Activated CD4-positive, alpha-beta T cell treated with anti-CD3 and anti-CD28 coated beads for 48 hours (primary cell): ENCODE measurements at places on chromosomes 7 and 10.

DNA sequence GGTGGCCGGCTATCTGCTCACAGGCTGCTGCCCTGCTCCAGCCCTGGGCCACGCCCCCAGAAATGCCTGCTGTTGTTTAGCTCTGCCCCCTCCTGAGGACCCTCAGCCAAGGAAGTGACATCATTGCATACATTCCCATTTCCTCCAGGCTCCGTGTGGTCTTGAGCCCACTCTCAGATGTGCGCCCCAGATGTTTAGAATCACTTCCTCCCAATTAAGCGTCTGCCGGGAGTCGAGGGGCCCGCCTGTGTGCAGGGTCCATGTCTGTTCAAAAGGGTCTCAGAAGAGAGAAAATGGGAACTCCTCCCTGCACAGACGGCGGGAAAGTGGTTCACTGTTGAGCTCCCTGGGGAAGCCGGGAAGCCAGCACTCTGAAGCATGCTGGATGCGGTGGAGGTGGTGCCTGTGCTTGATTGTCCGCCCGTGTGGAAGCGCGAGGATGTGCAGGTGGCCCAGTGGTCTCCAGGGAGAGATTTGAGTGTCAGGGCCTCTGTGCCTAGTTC lies 116.9 kb upstream of the PPIF start:
- DNase-seq: no peak

DNA sequence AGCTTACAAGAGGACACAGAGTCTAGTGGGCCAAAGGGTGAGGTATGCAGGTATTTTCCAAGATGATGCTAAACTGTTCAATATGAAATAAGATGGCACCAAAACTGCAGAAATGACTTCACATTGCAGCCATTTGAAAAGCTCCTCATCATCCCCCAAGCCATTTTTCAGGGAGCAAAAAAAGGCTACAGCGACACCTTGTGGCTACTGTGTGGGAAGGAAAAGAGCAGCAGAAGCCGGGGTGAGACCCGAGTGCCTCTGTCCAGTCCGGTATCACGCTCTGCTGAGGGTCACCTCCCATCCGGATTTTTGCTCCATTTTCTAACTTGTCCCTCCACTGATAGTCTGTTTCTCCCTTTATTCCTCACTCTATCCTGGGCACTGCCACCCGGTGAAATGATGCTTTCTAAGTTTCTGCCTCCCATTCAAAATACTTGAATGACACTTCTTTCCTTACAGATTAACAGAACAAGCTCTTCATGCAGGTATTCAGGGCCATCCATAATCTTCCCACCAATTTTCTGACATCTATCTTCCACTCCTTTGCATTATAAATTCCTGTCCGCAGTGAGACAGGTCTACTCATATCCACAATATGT lies 220.2 kb downstream of the DGKI start:
- DNase-seq: peak; percentile 60

GRCh38 chr7:51009716-51010496 lies 227.2 kb upstream of the GRB10 start:
- no peak for DNase-seq

DNA sequence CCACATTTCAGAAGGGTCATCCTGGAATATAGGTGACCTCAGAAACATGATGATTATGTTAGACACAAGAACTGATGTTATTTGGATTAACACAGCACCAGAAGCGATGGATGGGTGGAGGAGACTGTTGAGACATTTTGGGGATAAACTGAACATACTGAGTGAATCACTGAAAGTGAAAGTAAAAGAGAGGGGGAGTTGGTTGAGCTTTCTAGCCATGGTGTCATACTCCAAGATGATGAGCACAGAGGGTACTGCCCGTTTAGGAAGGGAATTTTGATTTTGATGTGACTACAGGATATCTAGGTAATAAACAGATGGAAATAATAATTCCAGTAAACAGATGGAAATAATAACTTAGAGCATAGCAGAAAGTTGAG lies 248.0 kb upstream of the NPY start:
- DNase-seq: no peak

GRCh38 chr7:95213148-95213547 lies 111.2 kb downstream of the PON1 start:
- DNase-seq: no peak

- DNase-seq: no peak
Measured at GRCh38 chr10:70558295-70558694, 44.2 kb downstream of the PRF1 start.

DNA sequence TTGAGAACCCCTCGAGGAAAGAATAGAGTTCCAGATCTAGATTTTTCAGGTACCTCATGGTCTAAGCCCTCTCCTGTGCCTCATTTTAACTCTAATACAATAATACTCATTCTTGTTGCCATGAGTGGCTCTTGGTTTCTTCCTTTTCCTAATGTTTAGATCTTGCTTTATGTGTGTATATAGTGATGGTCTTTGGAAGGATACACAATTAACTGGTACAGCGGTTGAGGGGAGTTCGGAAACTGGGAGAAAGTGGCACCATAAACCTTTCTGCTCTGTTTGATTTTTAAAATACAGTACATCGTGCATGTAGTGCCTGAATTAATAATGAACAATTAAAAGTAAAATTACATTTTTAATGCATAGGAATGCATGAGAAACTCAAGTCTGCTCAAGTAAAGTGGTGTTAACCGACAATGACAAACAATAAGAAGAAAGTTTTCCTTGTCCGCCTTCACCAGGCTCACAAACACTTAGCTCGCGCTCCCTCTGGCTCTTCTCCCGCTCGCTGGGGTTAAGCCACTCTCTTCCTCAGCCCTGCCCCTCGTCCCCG lies 386 bp upstream of the EIF4EBP2 start:
- no peak for DNase-seq

DNA sequence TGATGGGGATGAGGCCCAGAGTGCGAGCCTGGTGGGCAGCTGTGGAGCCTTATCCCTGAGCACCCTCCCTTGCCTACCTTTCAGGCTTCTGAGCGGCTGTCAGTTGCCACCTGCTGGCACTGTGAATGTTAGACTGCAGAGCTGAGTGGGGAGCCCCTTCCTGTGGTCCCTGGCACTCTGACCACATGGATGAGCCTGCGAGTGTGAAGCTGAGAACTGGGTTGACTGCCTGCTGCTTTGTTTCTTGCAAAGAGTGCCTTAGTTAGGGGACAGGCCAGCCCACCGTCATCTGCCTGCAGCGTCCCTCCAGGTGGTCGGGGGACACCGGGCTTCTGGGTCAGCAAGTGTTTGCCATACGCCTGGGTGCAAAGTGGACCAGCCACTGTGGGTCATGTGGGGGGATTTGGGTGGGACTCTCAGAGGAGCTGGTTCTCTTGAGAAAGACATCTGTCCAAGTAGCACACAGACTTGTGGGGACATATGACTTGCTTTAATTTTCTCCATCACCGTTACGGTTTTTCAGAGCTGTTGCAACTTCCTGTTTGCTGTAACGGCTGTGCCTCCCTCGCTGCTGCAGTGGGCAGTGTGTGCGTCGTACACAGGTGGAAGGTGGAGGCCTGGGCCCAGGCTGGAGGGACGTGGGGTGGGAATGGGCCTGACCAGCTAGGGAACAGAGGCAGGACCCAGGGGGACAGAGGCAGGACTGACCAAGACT lies 13.7 kb downstream of the INPP5A start:
- peak; percentile 52 for DNase-seq

DNA sequence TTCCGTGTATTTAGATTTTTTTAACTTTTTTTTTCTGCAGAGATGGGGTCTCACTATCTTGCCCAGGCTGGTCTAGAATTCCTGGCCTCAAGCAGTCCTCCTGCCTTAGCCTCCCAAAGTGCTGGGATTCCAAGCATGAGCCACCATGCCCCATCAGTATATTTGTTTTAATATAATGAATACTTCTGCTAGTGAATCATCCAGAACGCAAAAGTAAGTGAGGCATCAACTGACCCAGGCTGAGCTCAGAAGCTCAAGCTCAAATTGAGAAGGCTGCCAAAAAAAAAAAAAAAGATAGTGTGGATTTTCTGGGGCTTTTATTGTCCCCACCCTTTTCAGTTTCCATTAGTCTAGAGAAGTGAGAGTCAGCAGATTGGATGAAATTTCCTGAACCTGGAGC lies 39.0 kb upstream of the TECTB start:
- DNase-seq: no peak

DNA sequence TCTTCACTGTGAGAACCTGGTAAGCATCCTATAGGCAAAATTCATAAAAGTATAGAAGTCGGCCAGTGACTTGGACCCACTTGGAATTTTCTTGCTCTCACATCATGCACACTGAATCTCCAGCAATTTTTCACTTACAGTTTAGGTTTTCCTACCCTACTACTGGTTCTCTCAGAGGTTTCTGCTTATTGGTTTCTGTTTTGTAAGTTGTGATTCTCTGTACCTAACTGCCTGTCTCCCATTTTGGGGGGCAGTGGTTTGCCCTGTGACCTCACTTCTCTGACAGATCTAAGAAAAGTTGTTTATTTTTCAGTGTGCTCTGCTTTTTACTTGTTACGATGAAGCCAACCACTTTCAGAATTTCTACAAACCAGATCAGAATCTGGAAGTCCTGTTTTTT lies 158.1 kb downstream of the CFTR start:
- no peak for DNase-seq

DNA sequence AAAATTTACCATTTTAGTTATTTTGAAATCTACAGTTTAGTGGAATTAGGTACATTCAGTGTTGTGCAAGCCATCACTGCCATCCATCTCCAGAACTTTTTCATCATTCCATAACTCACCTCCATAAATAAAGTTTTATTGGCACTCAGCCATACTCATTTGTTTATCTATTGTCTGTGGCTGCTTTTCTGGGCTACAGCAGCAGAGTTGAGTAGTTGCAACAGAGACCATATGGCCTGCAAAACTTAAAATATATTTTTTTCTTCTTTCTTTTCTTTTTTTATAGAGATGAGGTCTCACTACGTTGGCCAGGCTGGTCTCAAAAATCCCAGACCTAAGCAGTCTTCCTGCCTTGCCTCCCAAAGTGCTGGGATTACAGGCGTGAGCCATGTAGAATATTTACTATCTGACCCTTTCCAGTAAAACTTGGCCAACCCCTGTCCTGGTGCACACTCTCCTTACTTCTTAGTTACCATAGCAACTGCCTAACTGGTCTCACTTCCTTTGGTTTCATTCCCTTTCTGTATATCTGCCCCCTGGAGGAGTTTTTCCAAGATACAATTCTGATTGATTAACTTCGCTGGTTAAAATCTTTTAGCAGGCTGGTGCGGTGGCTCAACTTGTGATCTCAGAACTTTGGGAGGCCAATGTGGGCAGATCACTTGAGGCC lies 133.2 kb downstream of the CUX1 start:
- DNase-seq: no peak

DNA sequence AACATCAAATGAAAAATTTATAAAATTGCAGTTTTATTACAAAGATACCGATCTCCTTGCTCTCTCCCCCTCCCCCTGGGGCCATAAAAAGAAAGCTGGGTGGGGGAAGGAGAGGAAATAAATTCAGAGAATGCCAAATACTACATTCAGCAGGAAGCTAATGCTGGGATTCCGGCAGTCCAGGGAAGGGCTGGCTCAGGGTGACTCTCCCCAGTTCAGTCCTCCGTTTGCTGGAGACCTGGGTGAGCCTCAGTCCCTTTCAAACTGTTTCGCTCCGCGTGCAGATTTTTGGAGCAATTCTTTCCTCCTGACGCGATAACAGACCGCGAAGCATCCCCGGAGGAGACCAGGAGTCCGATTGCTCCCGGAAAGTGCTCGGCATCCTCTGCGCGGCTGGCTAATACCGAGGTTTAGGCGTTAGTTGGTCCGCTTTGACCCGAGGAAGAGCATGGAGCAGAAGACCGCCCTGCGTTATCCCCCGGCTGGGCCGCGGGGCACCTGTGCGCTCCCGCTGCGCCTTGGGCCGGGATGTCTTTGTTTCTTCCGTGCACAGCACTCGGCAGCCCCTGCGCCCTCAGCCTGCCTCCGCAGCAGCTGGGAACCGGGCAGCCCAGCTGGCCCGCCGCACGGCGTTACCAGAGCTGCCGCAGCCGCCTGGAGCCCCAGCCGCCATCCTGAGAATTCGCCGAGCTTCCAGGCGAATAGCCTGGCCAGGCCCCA lies 3.9 kb upstream of the HOXA2 start:
- DNase-seq: no peak

DNA sequence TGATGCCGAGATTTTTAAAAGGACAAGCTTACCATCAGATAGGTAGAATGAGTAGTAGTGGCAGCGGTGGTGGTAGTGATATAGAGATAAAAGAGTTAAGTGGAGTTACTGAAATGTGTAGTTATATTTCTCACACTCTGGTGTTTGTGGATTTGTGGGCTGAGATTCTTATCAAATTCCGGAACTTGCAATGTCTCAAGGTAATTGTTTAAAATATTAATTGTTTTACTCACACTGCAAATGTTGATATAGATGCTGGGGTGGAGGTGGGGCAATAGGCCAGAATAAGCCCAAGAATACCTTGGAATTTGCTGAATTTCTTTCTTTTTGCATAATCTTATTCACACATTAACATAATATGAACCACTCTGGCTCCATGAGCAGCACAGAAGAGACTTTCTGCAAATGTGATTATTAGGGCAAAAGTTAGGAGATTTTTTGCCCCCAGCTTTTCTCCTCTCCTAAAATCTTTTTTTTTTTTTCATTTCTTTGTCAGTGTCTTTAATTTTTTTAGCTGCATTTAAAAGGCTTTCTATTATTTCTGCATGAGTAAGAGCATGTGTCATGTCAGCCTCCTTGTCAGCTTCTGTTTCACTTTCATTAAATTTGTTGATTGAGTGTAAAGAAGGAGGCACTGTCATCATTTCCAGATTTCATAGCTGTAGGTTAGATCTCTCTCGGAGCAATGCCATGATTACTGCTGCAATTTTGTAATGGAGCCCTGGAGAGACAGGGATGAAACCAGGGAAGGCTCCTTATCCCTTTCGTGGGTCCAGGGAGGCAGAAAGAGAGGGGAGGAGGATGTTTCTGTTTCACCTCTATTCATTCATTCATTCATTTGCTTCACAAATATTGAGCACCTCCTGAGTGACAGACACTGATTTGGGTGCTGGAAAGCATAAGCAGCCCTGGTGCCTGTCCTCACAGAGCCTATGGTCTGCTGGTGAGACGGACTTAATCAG lies 13.1 kb upstream of the SGMS1 start:
- DNase-seq: peak; percentile 45

DNA sequence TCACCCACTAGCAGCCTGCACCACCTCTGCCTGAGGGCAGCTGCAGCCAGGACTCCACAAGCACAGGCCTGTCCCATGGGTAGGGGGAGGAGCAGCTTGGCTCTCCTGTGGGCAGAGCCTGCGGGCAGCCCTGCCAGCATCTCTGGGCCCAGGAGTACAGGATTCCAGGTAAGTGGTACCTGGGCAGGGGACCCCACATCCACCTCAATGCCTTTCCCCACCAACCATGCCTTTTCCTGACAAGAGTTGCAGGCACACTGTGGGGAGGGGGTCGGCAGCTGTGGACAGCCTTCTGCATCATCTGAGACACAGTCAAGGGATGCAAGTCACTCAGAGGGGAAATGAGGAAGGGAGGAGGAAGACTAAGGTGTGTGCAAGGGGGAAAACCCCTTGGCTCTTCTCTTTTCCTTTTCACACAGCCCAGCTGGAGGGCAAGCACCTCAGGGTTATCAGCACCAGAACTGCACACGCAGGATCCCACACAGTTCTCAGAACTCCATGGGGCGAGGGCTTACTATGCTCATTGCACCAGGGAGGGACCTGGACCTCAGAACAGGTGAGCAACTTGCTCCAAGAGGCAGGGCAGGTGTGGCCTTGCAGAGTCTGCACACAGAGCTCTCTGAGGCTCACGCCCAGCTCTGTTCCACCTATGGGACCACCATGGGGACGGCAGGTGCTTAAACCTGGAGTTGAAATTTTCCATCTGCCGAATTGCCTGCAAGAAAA lies 16.5 kb upstream of the ANTXRL start:
- no peak for DNase-seq
